ENCODE measurements at places on chromosomes 6 and 20. TPM values are rescaled to one million over a fixed set of nuclear protein-coding genes. Genes with fewer than 3 reads are reported as not detected.

DNA sequence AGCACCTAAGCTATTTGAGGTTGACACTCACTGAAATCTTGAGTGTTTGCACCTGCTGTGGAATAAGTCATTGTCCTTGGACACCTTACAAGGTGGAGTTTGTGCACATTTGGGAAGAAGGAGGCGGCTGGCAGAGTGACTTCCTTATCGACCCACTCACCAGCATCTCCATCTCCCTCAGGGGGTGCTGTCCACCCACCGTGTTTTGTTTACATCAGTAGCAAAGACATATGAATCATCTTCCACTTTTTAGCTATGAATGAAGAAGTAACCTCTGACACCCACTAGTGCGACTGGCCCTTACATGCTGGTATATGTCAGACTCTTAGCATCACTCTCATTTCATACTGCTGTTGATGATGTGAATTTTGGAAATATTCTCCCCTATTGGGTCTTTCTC is 119.5 kb upstream of the SGK1 start:
- DNase-seq: no peak

- no peak for DNase-seq
These were observed 12.6 kb upstream of the ZFP64 start for GRCh38 chr20:52204136-52204535.

DNA sequence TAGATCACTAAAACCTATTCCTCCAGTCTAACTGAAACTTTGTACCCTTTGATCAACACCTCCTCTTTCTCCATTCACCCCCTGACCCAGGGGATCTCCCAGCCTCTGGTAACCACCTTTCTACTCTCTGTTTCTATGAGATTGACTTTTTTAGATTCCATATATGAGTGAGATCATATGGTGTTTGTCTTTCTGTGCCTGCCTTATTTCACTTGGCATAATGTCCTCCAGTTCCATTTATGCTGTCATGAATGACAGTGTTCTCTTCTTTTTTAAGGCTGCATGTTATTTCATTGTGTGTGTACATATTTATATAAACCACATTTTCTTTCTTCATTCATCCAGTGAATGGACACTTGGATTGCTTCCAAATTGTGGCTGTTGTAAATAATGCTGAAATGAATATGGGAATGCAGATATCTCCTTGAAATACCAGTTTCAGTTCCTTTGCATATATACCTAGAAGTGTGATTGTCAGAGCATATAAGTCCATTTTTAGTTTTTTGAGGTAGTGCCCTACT is 57.7 kb downstream of the DHX35 start:
- no peak for DNase-seq

DNA sequence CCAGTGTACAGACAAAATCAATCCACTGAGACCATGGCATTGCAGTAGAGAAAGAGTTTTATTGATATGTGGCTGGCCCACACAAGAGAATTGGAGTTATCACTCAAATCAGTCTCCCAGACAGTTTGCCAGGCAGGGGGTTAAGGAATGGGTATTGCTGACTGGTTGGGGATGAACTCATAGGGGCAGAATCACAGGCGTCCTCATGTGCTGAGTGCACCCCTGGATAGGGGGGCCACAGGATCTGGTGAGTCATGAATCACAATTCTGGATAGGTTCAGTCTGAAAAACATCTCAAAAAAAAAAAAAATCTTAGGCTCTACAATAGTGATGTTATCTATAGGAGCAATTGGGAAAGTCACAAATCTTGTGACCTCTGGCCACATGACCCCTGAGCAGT is 29.5 kb upstream of the ILRUN start:
- no peak for DNase-seq

GRCh38 chr20:36180323-36180722 is 25.8 kb downstream of the EPB41L1 start:
- no peak for DNase-seq

- DNase-seq: no peak
These were observed 128.1 kb downstream of the CEBPB start for GRCh38 chr20:50318710-50319109.

- DNase-seq: no peak
These were observed 35.6 kb upstream of the NKX2-4 start for GRCh38 chr20:21432911-21433310.

The SNX21 gene
- total RNA-seq: 1.3 TPM
